ENCODE measurements at places on chromosomes 16 and 17. TPM values are rescaled to one million over a fixed set of nuclear protein-coding genes. Genes with fewer than 3 reads are reported as not detected.

DOC2B gene
- 11.3 TPM for polyA plus RNA-seq

WFDC1 gene
- polyA plus RNA-seq = 69.5 TPM

GNAO1 gene
- 13.5 TPM for polyA plus RNA-seq

ZDHHC1 gene
- 8.5 TPM for polyA plus RNA-seq

CEMP1 gene
- polyA plus RNA-seq = 1.4 TPM

ZCCHC14 gene
- polyA plus RNA-seq = 20.2 TPM

NPIPB13 gene
- 17.1 TPM for polyA plus RNA-seq

WNT9B gene
- polyA plus RNA-seq = 0.07 TPM

PRRT2 gene
- 5.0 TPM for polyA plus RNA-seq

TAC4 gene
- polyA plus RNA-seq = 0.40 TPM

MAP2K3 gene
- 37.4 TPM for polyA plus RNA-seq

RBBP6 gene
- 33.7 TPM for polyA plus RNA-seq

PNMT gene
- 593 TPM for polyA plus RNA-seq

KRTAP4-5 gene
- polyA plus RNA-seq = not detected

TMC5 gene
- polyA plus RNA-seq = not detected

CDH8 gene
- 0.16 TPM for polyA plus RNA-seq

RAD51C gene
- polyA plus RNA-seq = 30.3 TPM

CCL13 gene
- 2.2 TPM for polyA plus RNA-seq

NPIPB9 gene
- not detected for polyA plus RNA-seq

HOXB5 gene
- polyA plus RNA-seq = 4.2 TPM

KRT10 gene
- 31.1 TPM for polyA plus RNA-seq

TEKT5 gene
- polyA plus RNA-seq = 0.88 TPM

ZNF750 gene
- polyA plus RNA-seq = 0.08 TPM

MT1F gene
- 73.6 TPM for polyA plus RNA-seq

PMP22 gene
- 45.6 TPM for polyA plus RNA-seq

GNG13 gene
- polyA plus RNA-seq = not detected

PRSS53 gene
- polyA plus RNA-seq = 0.29 TPM

GNGT2 gene
- 3.2 TPM for polyA plus RNA-seq

ZNF286A gene
- 16.5 TPM for polyA plus RNA-seq

ZNF276 gene
- 9.3 TPM for polyA plus RNA-seq

THAP11 gene
- polyA plus RNA-seq = 8.5 TPM

DDX52 gene
- 11.3 TPM for polyA plus RNA-seq

SNAI3 gene
- 0.11 TPM for polyA plus RNA-seq

SLC16A13 gene
- polyA plus RNA-seq = 3.1 TPM

SECTM1 gene
- 4.3 TPM for polyA plus RNA-seq

NPTX1 gene
- polyA plus RNA-seq = 68.2 TPM

KCNJ16 gene
- polyA plus RNA-seq = 0.24 TPM

OMG gene
- 0.54 TPM for polyA plus RNA-seq

FBXW10 gene
- polyA plus RNA-seq = 3.0 TPM

Data from adrenal gland (tissue), 19 donors.